Activated CD8-positive, alpha-beta T cell treated with anti-CD3 and anti-CD28 coated beads, Interleukin-2, amount 10 ng/mL, durations not matched to agents 7 days and 5 days (primary cell): ENCODE measurements at places on chromosomes 6 and 20. TPM values are rescaled to one million over a fixed set of nuclear protein-coding genes. Genes with fewer than 3 reads are reported as not detected.

DNA sequence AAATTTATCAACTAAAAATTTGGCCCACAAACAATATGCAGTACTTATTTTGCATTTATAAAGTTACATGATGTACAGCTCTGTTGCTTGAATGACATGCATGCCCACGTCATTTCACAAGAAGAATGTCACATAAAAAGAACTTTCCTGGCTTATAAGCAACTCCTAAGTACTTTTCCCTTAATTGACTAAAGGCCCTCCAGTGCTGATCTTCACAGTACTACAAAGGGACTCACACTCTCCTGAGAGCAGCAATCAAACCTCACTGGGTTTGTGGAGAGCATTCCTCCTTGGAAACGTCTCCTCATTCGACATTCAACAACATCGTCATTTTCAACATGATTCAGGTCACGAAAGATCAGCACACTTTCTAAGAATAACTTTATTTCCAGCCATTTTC, 111.1 kb downstream of the IPCEF1 start:
- DNase-seq = no peak
- peak overlapping the region; percentile 90 for H3K27ac ChIP-seq
- peaks cover 75% of the 10 kb centered on the region for H3K4me1 ChIP-seq
- no peaks in the 10 kb centered on the region for H3K27me3 ChIP-seq

- H3K4me1 ChIP-seq = peaks cover 7% of the 10 kb centered on the region
- H3K36me3 ChIP-seq = no peaks in the 10 kb centered on the region
- no peak overlapping the region for H3K27ac ChIP-seq
- no peak overlapping the region for H3K4me3 ChIP-seq
Observed at GRCh38 chr20:10652185-10652584, 21.6 kb downstream of the JAG1 start.

DNA sequence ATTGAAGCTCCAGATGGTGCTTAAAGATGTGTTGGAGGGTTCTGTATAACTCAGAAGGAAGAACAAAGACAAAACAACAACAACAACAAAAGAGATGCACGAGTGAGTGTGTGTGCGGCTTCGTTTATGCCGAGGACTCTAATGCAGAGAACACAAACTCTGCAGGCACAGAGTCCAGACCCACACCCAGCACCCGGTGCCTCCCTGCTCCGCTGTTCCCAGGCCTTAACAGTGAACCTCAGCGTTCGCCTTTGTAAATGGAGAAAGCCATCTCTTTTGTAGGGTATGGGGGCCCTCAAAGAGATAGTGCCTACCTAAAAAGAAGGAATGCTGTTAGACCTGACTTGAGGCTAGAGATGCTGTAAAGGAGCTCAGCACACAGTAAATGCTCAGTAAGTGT, 243.3 kb downstream of the ERMARD start:
- H3K4me3 ChIP-seq = no peak overlapping the region
- H3K27me3 ChIP-seq = peaks cover 3% of the 10 kb centered on the region
- H3K36me3 ChIP-seq = no peaks in the 10 kb centered on the region
- peaks cover 37% of the 10 kb centered on the region for H3K4me1 ChIP-seq

DNA sequence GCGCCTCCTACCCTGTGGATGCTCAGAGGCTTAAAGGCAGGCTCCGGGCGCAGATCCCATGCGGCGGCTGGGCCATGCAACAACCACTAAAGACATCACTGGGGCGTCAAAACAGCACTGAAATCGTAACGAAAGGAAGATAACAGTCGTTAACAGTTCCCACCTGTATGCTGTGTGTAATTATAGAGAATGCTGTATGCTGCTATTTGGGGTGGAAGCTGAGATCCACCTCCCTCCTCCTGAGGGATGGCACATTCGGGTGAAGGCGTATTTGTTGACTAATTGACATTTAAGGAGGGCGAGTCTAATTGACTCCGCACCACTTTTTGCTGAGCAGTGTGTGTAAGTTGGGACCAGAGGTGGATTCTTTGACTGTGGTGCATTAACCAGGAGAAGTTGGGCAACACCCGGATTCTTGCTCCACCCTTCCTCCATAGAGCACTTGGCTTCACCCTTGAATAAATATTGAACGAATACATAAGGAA, 687 bp downstream of the SLC35A1 start:
- H3K4me3 ChIP-seq = peak overlapping the region; percentile 98
- peaks cover 5% of the 10 kb centered on the region for H3K36me3 ChIP-seq
- DNase-seq = peak; percentile 69

GRCh38 chr20:13085275-13085674, 76.5 kb downstream of the SPTLC3 start:
- H3K4me1 ChIP-seq = no peaks in the 10 kb centered on the region
- H3K4me3 ChIP-seq = no peak overlapping the region
- H3K27ac ChIP-seq = no peak overlapping the region
- H3K36me3 ChIP-seq = no peaks in the 10 kb centered on the region
- no peaks in the 10 kb centered on the region for H3K27me3 ChIP-seq

- no peak overlapping the region for H3K27ac ChIP-seq
- DNase-seq = no peak
- peaks cover 38% of the 10 kb centered on the region for H3K4me1 ChIP-seq
- H3K4me3 ChIP-seq = no peak overlapping the region
Observed at GRCh38 chr6:144317736-144318135, 32.6 kb downstream of the UTRN start.

DNA sequence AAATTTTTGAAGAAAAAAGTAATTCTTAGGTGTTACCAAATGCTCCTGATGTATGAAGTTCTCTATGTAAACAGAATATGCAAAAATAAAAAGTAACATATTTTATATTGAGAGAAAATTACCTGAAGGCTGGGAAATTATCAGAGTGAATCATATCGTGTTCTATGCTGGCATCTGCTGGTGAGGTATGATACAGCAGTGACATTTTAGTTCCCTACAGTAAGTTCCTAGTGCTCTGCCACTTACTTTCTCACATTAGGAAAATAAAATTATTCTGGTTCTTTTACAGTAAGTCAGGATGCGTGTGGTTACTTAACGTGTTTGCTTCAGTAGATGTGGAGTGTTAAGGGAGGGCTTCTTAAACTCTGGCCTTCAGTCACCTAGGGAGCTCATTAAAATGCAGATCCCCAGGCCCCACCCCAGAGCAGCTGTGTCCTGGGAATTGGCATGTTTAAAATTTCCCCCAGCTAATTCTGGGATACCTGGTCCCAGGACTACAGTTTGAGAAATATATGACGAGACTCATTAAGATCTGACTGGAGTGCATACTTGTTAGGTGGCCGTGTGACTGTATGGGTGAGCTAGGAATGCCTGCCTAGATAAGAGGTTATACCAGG, 3.2 kb downstream of the ACTR5 start:
- no peak overlapping the region for H3K27ac ChIP-seq
- H3K27me3 ChIP-seq = no peaks in the 10 kb centered on the region
- H3K4me3 ChIP-seq = no peak overlapping the region
- peaks cover 32% of the 10 kb centered on the region for H3K4me1 ChIP-seq

GRCh38 chr6:10968776-10969175, 75.3 kb downstream of the ELOVL2 start:
- DNase-seq = no peak
- no peaks in the 10 kb centered on the region for H3K36me3 ChIP-seq
- H3K4me3 ChIP-seq = no peak overlapping the region
- H3K4me1 ChIP-seq = peaks cover 2% of the 10 kb centered on the region
- no peak overlapping the region for H3K27ac ChIP-seq
- H3K27me3 ChIP-seq = peaks cover 7% of the 10 kb centered on the region

DNA sequence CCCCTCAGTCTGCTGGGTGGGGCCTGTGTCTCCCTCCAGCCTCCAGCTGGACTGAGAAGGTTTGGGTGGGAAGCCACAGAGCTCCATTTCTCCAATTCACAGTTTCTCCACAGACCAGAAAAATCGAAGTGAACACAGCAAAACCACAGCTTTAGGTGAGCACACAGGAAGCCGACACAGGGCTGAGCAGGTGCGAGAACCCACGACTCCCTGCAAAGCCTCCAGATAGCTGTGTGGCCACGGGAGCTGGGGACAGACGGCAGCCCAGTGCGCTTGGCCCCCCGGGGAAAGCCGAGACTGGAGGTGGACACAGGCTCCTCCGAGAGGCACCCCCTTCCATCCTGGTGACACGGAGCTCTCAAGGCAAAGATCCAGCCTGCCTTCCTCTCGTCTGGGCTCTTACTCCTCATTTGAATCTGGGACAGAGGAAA, 29.0 kb upstream of the MPC1 start:
- H3K27ac ChIP-seq = peak overlapping the region; percentile 84
- peaks cover 20% of the 10 kb centered on the region for H3K36me3 ChIP-seq
- H3K4me3 ChIP-seq = peak overlapping the region; percentile 68
- peak; percentile 65 for DNase-seq

- no peak for DNase-seq
- no peaks in the 10 kb centered on the region for H3K4me1 ChIP-seq
- no peak overlapping the region for H3K27ac ChIP-seq
- no peak overlapping the region for H3K4me3 ChIP-seq
- H3K27me3 ChIP-seq = peaks cover 3% of the 10 kb centered on the region
- no peaks in the 10 kb centered on the region for H3K36me3 ChIP-seq
Observed at GRCh38 chr6:110348961-110349690, 9.0 kb downstream of the METTL24 start.

GRCh38 chr6:73636048-73636447, 17.7 kb downstream of the SLC17A5 start:
- H3K36me3 ChIP-seq = peaks cover 34% of the 10 kb centered on the region
- no peaks in the 10 kb centered on the region for H3K27me3 ChIP-seq
- no peak for DNase-seq
- no peak overlapping the region for H3K4me3 ChIP-seq
- no peaks in the 10 kb centered on the region for H3K4me1 ChIP-seq

- H3K36me3 ChIP-seq = peaks cover 40% of the 10 kb centered on the region
- no peak overlapping the region for H3K27ac ChIP-seq
- DNase-seq = no peak
- H3K4me3 ChIP-seq = no peak overlapping the region
Observed at GRCh38 chr6:26657256-26657655, 2.3 kb downstream of the ZNF322 start.

- H3K27me3 ChIP-seq = peaks cover 3% of the 10 kb centered on the region
- H3K27ac ChIP-seq = no peak overlapping the region
- no peak overlapping the region for H3K4me3 ChIP-seq
- H3K36me3 ChIP-seq = no peaks in the 10 kb centered on the region
- no peak for DNase-seq
Observed at GRCh38 chr6:44201200-44201599, 15.5 kb upstream of the MYMX start.

GRCh38 chr6:165900970-165901369, 237.9 kb upstream of the PDE10A start:
- H3K4me3 ChIP-seq = no peak overlapping the region
- no peaks in the 10 kb centered on the region for H3K4me1 ChIP-seq
- no peaks in the 10 kb centered on the region for H3K27me3 ChIP-seq
- H3K27ac ChIP-seq = no peak overlapping the region

DNA sequence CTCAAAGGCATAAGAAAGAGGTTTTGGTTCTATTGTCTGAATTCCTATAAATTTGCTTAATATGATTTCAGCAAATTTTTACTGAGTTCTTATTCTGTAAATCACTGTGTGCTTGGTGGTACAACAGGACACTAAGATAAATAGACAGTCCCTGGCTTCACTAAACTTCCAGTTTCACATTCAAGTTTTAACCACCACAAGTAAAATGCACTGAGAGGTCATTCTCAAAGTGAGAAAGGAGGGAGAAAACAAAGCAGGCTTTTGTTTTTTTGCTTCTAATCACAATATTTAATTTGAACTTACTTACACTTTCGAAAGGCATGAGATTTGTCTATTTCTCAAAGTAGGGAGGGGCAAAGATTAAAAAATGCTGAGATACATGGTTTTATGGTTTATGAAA, 445.7 kb downstream of the CDC5L start:
- H3K4me3 ChIP-seq = no peak overlapping the region
- H3K27ac ChIP-seq = no peak overlapping the region
- peaks cover 31% of the 10 kb centered on the region for H3K4me1 ChIP-seq
- H3K36me3 ChIP-seq = peaks cover 7% of the 10 kb centered on the region

DNA sequence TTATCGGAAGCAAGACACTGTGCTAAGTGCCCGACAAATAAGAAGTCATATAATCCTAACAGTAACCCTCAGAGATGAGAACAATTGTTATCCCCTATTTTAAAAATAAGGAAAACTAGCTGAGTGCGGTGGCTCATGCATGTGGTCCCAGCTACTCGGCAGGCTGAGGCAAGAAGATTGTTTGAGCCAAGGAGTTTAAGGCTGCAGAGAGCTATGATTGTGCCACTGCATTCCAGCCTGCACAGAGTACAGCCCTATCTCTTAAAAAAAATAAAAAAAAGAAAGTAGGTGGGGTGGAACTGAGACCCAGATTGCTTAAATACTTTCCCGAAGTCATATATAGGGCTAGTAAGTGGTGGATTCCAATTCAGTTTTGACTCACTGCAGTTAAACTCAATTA, 84.7 kb downstream of the UST start:
- peaks cover 15% of the 10 kb centered on the region for H3K4me1 ChIP-seq
- no peak overlapping the region for H3K27ac ChIP-seq
- no peaks in the 10 kb centered on the region for H3K27me3 ChIP-seq
- no peak for DNase-seq
- no peak overlapping the region for H3K4me3 ChIP-seq
- no peaks in the 10 kb centered on the region for H3K36me3 ChIP-seq

DNA sequence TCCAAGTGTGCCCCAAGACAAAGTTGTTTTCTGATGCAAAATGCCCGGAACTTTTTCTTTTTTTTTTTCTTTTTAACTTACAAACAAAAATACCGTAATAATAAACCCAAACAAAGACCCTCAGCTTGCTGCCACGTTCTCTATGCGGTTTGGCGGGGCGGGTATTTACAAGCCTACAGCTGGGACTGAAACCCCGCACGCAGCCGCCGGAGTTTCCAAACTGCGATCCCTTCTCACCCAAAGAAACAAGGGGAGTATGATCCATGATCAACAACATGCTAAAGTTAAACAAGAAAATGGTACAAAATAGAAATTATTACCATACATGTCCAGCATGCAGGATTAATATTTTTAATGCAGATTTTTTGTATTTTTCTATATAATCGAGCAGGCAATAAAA, 2.1 kb downstream of the MAFB start:
- H3K36me3 ChIP-seq = no peaks in the 10 kb centered on the region
- no peak for DNase-seq
- H3K4me3 ChIP-seq = no peak overlapping the region
- peaks cover 21% of the 10 kb centered on the region for H3K4me1 ChIP-seq
- no peak overlapping the region for H3K27ac ChIP-seq

DNA sequence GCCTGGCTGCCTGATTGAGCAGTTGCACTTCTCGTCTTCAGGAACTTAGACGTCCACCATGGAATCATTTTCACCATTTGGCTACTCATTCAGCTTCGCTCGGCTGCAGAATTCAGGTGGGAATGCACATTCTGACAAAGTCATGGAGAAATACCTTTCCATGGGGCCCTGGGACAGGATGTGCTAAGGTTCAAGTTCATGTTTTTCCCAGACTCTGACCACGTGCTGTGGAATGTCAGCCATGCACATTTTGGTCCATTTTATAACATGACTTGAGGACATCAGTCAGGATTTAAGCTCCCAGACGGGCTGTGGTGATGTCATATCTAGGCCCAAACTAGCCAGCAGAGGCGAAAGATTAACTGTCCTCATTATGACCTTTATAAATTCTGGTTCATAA, 205.3 kb downstream of the TBXT start:
- H3K4me1 ChIP-seq = no peaks in the 10 kb centered on the region
- DNase-seq = no peak
- no peak overlapping the region for H3K27ac ChIP-seq
- H3K4me3 ChIP-seq = no peak overlapping the region

The CGA gene
- not detected for total RNA-seq

The NKAPL gene
- total RNA-seq = not detected

The TP53TG5 gene
- 0.16 TPM for total RNA-seq

The JPH2 gene
- 0.10 TPM for total RNA-seq

The ZBTB46 gene
- not detected for total RNA-seq

The TREML2 gene
- 24.9 TPM for total RNA-seq

The PLAGL1 gene
- 7.4 TPM for total RNA-seq

The CST9 gene
- total RNA-seq = not detected
